CMK (cell line): ENCODE measurements at places on chromosomes 7 and 10.

- DNase-seq = no peak
Measured at GRCh38 chr10:129755158-129755591, 208.9 kb downstream of the EBF3 start.

DNA sequence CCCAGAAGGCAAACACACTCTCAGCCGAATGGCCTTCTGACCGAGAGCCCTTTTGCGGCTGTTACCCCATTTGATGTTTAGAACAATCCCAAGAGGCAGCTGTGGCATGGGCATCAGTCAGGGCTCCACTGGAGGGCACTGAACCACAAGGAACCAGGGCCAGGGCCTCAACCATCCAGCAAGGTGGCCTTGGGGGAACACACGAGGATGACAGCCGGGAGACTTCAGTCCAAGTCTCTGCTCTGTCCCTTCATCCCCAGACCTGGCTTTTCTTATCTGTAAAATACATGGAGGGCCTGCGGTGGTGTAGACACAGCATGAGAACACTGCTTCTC, 63.6 kb upstream of the INSIG1 start:
- no peak for DNase-seq

DNA sequence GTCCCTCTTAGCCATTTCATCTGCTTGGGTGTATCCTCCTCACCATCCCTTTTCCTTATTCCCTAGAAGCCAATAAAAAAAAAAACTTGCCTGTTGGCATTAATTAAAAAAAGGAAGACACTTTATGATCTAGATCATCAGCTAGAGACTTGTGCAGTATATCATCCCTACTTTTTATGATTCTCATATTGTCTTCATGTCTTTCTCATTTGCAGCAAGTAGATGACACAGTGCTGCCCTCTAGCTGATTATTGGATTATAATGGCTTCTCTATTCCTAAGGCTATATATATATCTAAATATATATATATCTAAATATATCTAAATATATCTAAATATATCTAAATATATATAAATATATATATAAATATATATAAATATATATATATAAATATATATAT, 272.4 kb upstream of the LRGUK start:
- DNase-seq = no peak

- no peak for DNase-seq
Measured at GRCh38 chr10:103457176-103457712, 1.5 kb downstream of the CALHM1 start.

- DNase-seq = no peak
Measured at GRCh38 chr10:101843032-101844021, at the start of gene KCNIP2. Gene KCNIP2, minus strand, starts transcription at chr10:101843800. Its CDS starts 232 bp downstream, at chr10:101843568.

GRCh38 chr10:110613996-110614495, 30.1 kb upstream of the RBM20 start:
- no peak for DNase-seq

DNA sequence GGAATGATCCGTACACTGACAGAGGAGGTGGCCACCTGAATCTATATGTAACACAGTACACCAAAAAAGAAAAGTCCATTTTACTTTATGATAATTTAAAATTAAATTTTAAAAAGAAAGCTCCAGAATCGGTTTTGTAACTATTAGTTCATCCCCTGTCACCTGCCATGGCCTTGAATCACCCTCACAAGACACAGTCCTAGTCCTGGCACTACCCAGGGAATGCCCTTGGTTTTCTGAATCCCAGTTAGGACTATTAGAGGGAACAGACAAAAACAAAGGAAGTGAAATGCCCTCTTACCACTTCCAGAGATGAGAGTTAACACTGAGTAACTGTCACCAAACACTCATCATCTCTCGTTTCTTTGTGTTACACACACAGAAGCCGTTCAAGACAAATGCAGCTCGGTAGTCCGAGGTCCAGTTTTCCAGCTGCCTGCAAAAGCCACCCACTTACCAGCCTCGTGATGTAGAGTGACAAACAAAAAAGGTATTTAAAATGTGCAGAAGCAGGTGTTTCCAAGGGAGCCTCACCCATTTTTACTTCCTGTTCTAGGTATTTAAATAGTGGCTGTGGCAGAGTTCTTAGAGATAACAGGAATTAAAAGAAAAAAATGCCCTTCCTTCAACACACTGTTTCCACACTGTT, 6.1 kb downstream of the PTPRN2 start:
- DNase-seq = no peak

DNA sequence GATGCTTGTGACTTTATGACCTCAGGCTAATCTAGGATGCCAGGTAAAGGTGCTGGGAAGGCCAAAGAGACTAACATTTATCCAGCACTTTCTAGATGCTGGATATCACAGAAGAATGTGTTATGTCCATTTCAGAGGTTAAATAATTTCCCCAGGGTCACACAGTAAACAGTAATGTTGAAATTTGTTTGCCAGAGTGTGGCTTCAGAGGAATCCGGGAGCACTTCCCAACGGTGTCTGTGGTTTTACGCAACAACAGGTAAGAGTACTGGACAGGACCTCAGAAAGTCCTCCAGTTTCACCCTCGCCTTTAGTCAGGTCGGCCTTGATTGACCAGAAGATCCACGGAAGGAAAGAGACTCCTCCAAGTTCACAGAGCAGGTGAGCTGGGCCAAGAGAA, 1.7 kb downstream of the SHTN1 start:
- DNase-seq = no peak

DNA sequence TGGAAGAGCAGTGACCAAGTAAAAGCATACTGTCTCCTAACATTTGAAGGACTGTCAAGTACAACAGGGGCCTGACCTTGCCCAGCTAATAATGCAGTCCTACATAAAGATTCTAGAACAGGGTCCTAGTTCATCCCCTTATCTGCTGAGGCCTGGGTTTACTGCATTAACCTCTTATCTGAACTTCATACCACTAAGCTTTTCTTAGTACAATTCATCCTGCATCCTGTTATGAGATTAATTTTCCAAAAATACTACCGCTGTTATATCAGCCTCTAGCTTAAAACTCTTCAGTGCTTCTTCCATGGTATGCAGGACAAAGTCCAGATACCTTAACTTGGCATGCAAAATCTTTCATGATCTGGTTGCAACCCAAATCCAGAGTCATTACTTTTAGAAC, 72.5 kb downstream of the CHRM2 start:
- no peak for DNase-seq
